A549 treated with dexamethasone at 1 μM for 4 hours (cell line): ENCODE measurements at places on chromosomes 13 and 19. TPM values are rescaled to one million over a fixed set of nuclear protein-coding genes. Genes with fewer than 3 reads are reported as not detected.

The FCAR gene
- total RNA-seq, result not detected in 5 replicates

The FBXL3 gene
- 16.1 to 22.0 TPM (median 18.3 TPM) in 5 replicates for total RNA-seq

The GNG8 gene
- total RNA-seq, result not detected in 5 replicates

The LILRA1 gene
- not detected in 5 replicates for total RNA-seq

The KASH5 gene
- not detected in 5 replicates for total RNA-seq

The SELENOV gene
- 0.05 TPM in 1 of 5 replicates, not detected in the others for total RNA-seq

The NPAS1 gene
- total RNA-seq, result 4.8 to 7.5 TPM (median 5.8 TPM) in 5 replicates

The FFAR1 gene
- total RNA-seq, result 0.06 TPM in 1 of 5 replicates, not detected in the others
